ENCODE measurements at places on chromosomes 6 and 20.
A peak's percentile ranks its signal among the peaks of the same experiment; 100 is the strongest.

DNA sequence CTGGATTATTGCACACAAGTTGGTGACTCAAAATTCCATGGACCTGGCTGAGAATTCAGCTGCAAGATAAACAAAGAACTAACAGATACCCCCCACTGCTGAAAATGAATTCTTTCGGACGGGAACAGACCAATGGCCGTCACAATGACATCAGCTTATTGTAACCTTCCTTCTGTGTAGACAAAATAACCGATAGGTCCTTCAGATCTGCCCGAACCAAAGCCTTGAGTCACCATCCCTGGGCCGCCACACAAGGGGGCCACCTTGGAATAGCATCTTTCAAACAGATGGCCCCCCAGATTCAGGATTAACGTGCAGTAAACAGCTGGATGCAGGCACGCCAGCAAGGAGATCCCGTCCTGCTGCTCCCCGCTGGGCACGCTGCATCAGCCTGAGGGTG, 214.0 kb upstream of the EXOC2 start:
- no peak for DNase-seq

- DNase-seq, result no peak
These were observed 117.9 kb downstream of the ISM1 start for GRCh38 chr20:13338999-13339411.

GRCh38 chr6:109021870-109022269, 72.8 kb downstream of the SESN1 start:
- no peak for DNase-seq

GRCh38 chr6:72522735-72523141, 99.1 kb upstream of the KCNQ5 start:
- DNase-seq, result no peak

DNA sequence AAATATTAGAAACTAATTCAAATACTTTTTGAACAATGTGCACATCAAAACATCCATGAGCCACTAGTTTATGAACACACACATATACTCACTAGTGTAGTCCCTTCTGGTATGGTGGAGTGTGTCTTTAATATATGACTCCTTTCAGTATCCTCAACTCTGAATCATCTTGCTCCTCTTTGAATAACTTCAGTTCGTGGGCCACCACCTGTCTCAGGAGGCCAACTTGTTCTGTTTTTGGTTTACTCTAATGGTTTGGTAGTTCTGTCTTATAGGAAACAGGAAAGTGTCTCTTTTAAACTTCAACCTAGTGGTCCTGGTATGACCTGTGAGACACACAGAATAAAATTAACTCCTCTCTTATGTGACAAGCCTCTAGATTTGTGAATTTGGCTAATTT, 55.6 kb downstream of the ZNF292 start:
- no peak for DNase-seq

- DNase-seq, result peak; percentile 78
These were observed 20.0 kb upstream of the GSTA3 start for GRCh38 chr6:52929321-52930164.

GRCh38 chr6:148379966-148380713, 37.5 kb downstream of the SASH1 start:
- peak; percentile 32 for DNase-seq

GRCh38 chr6:56891754-56892153, 63.2 kb upstream of the BEND6 start:
- no peak for DNase-seq

DNA sequence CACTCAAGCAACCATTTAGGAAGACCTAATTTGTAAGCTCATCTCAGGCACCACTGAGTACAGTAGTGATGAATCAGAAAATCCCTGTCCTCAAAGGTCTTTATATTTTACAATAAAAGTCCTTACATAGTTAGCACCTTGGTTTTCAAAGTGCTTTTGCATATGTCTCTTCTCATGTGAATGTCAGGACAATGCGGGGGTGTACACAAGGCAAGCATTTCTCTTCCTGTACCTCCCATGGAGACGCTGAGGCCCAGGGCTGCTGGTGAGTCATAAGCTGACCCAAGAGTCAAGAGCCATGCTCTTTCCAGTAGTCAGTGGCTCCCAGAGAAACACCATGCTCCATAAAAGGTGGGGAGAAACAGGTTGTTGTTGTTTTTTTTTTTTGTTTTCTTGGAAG, 174.0 kb downstream of the GJA10 start:
- DNase-seq, result no peak

DNA sequence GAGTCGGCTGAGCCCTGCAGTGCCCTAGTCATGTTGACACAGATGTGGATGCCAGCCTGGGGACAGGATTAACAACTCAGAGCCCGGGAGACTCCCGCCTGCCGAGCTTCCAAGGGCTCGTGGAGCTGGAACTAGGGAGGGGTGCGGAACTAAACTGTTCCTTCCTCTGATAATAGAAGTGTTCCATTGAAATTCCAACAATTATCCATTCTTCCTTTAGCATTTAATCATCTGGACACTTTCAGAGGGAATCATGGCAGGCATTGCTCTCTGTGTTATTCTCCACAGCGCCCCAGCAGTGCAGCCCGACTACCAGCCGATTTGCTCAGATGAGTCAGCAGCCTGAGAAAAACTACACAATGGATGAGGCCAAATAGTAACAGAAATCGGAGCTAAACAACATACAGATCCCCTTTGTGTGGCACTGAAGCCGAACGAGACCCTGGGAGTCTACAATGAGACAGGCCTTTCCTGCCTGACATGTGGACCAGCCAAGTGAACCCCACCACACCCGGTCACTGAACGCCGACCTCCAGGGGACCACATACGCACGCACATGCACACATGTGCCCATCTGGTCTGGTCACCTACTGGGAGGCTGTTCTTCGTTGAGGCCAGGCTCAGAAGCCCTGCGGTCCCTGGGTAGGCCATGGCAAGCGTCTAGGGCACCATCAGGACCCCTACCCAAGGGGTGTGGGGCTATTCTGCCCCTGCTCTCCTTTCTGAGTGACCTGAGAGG, 238.4 kb upstream of the AFDN start:
- no peak for DNase-seq

DNA sequence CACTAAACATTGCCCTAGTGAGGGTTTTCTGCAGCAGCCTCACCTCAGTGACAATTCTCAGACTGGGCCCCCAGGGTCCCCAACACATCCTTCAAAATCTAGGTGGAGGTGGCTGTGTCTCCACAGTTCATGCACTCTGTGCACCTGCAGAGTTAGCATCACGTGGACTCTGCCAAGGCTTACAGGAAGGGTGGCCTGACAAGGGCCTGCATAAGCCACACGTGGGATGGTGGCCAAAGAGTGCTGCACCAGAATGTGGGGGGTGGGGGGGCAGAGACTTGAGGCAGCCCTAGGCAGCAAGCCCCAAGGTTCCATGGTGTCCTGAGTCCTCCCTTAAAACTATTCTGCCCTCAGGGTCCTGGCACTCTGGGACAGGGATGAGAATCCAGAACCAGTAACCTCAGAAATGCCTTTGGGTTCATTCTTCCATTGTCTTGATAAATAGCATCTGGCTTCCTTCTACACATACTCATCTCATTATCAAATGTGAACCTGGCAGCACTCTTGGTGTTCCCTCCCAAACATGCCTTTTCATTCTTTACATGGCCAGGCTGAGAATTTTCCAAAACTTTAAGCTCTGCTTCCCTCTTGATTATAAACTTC, 1.6 kb upstream of the SERPINB1 start:
- DNase-seq, result no peak

GRCh38 chr20:22546344-22546743, 38.0 kb downstream of the FOXA2 start:
- DNase-seq, result no peak

GRCh38 chr6:79512014-79512413, 25.2 kb downstream of the LCA5 start:
- no peak for DNase-seq

DNA sequence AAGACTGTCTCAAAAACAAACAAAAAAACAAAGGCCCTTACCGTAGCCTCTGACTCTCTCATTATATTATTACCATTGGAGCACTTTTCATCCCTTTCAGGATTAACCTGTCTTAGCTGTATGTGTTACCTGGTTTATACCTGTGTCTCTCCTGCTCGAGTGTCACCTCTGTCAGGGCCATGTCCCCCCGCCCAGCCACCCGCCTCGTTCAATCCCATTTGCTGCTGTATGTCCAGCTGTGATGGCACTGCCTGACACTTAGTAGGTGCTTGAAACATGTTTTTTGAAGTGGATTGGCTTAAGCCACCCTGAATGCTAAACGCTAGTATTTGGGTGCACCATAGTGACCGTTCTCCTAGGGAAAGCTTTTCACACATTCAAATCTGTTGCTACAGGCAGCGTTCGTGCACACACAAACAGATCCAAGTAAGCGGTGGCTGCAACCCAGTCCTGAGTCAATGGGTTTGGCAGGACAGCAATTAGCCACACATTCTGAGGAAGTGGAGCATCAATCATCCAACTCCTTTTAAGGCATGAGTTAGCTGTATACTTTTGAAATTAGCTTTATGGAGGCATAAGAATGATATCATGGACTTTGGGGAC, 98.9 kb upstream of the ZNF217 start:
- DNase-seq, result peak; percentile 97

DNA sequence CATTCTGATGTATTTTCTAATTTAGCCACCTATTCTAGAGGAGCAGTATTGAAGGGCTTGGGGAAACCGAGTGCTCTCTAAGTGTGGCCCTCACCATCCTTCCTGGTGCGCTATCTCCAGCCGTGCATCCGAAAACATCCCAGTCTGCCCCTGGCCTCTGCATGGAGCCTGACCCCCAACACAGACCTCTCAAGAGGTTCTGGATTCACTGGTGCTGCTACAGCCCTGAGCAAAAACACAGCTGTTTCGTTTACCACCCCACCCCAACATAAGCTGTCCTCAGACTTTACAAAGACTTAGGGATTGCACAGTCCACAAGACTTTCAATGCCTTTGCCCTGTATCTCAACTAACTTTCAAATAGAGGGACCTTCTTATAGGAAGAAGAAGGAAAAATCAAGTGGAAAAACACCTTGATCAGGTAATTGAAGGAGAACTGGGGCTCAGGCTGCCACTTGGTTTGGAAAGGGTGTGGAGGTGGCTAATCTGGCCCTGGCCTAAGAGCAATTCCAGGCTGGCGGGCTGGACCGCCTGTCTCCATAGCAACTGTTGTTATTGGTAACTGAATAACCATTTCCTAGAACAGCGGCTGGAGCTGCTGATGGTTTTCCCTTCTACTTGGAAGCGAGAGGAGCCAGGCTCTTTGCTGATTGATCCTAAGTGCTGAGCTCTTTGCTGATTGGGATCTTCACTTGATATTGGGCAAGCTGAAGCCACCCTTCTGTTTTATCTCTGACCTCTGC, 90.2 kb upstream of the TOX2 start:
- peak; percentile 18 for DNase-seq

GRCh38 chr6:41750374-41750773, 3.2 kb upstream of the PGC start:
- no peak for DNase-seq

DNA sequence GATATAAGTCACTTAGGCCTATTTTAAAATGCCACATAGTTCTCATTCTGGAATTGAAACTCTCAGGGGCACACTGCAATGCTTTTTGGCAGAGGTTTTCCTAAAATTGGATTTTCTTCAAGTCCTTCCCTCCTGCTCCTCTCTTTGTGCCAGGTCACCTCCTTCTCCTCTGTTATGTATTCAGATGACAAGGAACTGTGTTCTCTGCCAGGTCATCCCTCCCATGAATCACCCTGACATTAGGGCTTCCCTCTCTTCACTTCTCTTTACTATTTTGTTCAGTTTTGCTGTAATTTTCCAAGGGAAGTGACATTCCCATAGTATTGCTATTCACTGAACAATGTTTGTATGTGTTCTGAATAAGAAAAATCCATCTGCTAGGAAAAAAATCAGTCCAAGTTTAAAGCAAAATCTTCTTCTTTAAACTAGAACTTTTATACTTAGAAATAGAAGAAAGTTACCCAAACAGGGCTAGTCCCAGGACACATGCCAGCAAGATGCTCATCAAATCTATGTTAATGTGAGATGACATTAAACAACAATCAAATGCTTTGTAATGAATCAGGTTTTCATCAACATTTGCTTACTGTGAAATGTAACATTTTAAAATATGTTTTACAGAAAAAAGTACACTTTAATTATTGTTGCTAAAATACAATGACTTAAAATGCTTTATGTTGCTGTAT, 461.1 kb downstream of the MMUT start:
- peak; percentile 79 for DNase-seq

- DNase-seq, result no peak
These were observed 45.4 kb downstream of the TULP4 start for GRCh38 chr6:158357570-158358216.

DNA sequence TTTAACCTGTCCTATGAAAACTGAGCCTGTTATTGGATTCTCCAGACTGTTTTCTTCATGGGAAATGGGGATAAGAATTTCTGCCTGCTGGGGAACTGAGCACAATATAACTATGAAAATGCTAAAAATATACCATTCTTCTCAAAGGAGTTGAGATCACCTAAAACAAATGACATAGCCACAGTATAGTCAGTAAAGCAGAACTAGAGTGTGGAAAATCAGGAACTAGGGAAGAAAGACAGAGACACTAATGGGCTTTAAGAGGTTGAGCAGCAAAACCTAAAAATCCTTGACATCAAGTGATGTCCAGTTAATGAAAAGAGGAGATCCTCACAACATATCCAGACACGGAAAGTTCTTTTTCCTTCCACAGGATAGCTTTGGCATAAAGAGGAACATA, 215.7 kb upstream of the CST7 start:
- DNase-seq, result no peak

DNA sequence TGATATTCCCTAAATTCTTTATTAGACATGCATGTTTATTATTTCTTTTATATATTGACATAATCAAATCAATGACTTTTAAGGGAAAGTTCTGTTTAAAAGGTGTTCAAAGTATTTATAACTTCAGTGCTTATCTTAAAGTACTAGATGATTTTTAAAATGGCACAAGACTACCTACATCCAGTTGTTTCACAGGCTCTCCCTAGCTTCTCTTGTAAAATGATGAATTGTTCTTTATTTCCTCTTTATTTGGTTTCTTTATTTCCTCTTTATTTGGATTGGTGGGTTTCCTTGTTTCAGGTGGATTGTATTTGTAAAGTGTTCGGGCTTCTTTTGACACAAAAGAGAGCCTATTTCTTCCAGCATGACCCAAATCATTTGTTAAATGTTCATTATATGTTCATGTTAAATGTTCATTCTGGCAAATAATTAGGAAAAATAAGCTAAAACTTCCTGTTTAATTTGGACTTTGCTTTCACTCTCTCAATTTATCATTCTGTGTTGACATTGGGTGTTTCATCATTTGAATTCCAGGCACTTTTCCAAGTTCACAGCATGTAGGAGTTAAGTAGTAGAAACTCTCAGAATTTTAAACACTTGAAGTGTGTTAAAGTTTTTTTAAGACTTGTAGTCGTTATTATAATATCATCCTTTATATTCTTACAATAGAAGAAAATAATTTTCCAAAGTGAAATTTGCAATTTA, 24.6 kb downstream of the MLIP start:
- peak; percentile 53 for DNase-seq

DNA sequence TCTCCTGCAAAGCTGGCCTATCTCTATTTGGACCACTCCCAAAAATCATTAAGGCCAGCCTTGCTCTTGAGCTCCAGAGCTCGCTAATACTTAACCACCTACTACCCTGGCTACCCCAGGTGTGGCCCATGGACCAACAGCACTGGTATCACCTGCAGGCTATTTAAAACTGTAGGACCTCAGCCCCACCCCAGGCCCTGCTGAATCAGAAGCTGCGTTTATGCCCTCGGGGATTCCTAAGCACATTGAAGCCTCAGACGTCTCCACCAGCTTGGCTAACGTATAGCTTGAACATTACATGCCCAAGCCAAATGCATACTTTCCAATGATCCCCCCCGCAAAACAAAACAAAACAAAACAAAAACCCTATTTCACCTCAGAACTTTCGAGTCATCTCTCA, 19.7 kb upstream of the SPAG4 start:
- DNase-seq, result no peak

- DNase-seq, result no peak
These were observed 113.8 kb downstream of the PRND start for GRCh38 chr20:4835244-4836177.

GRCh38 chr6:89681983-89682564, 43.5 kb upstream of the LYRM2 start:
- DNase-seq, result no peak
